ENCODE measurements at places on chromosomes 6 and 20.
A peak's percentile ranks its signal among the peaks of the same experiment; 100 is the strongest.

DNA sequence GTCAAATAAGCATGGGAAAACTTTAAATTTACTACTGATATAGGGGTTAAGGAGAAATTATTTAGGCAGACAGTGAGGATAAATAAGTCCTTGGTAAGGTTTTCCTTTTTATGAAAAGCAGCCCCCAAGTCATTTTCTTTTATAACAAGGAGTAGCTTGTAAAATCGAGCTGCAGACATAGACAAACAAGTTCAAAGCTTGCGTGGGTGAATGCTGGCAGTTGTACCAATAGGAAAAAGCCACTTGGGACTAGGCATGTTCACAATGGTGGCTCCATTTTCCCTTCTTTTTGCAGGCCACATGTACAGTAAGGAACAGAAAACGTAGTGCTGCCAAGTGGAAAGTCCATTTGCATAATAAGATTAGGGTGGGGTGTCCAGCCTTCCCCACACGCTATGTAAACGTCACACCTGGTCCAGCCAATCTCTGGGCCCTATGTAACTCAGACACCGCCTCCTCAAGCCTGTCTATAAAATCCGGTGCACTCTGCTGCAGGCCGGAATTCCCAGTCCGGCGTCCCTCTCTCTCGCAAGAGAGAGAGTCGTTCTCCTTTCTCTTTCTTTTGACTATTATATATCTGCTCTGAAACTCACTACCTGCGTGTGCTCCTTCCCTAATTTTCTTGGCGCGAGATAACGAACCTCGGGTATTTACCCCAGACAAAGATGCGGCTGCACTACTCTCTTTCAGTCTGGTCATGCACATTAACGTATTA, 217.1 kb upstream of the MAN1A1 start:
- no peaks in the 10 kb centered on the region for H3K36me3 ChIP-seq
- H3K27ac ChIP-seq: no peak overlapping the region
- no peak overlapping the region for H3K4me3 ChIP-seq
- H3K4me1 ChIP-seq: no peaks in the 10 kb centered on the region

- DNase-seq: peak; percentile 41
- H3K4me1 ChIP-seq: no peaks in the 10 kb centered on the region
- H3K27me3 ChIP-seq: no peaks in the 10 kb centered on the region
- no peak overlapping the region for H3K4me3 ChIP-seq
Measured at GRCh38 chr6:166465003-166465399, 82.3 kb upstream of the MPC1 start.

DNA sequence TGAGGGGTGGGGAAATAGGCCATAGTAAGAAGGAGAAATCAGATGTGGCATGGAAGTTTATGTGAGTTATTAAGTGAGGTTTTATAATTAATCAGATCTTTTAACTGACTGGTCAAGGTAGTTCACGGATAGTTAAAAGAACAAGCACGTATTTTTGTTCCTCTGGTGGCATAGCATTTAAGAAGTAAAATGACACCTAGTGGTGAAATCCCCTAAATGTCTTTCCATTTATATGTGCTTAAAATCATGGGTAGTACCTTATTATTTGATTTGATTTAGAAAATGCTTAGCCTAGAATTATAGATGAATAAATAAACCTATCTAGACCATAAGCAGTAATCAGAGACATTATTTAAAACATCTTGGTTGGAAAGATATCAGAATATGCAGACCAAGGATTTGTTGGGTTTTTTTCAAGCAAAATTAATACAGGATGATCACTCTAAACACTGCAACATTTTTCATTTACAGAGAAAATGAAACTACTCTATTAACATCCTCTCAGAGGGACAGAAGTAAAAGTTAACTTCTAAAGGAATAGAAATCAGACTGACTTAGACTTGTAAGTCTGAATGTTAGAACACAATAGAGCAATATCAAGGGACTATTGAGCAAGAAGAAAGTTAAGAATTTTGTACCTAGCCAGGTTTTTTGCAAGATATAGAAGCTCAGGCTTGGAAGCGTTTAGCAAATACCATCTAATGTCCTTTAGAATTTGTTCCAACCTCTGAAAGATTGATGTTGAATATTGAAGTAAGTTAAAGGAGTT, 81.1 kb downstream of the STXBP5 start:
- no peak overlapping the region for H3K4me3 ChIP-seq
- no peak for DNase-seq
- no peaks in the 10 kb centered on the region for H3K27me3 ChIP-seq
- no peaks in the 10 kb centered on the region for H3K36me3 ChIP-seq
- no peaks in the 10 kb centered on the region for H3K4me1 ChIP-seq

- no peaks in the 10 kb centered on the region for H3K4me1 ChIP-seq
- no peak overlapping the region for H3K27ac ChIP-seq
- H3K36me3 ChIP-seq: no peaks in the 10 kb centered on the region
- H3K4me3 ChIP-seq: no peak overlapping the region
- H3K27me3 ChIP-seq: no peaks in the 10 kb centered on the region
- DNase-seq: no peak
Measured at GRCh38 chr6:143248359-143248758, 187.7 kb downstream of the AIG1 start.

GRCh38 chr6:51166914-51167313, 348.2 kb downstream of the TFAP2B start:
- no peak for DNase-seq
- H3K4me3 ChIP-seq: no peak overlapping the region
- H3K4me1 ChIP-seq: no peaks in the 10 kb centered on the region
- H3K27me3 ChIP-seq: no peaks in the 10 kb centered on the region
- no peak overlapping the region for H3K27ac ChIP-seq

DNA sequence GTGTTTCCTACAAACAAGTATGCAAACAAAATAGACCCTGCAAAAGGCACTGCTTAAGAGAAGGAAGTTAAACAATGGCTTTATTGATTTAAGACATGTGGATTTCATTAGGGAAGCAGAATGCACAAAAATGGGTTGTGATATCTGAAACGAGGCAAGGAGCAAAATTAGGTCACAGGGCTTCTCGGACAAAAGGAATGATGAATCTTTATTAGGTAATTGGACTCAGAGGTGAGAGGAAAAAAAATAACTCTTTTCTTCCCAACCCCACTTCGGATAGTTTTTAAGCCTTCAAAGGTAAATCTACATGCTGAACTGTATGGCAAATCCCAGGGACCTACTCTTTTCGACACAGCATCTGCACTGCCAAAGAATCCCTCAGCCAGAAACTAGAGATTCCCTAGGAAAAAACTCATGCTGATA, 183.0 kb upstream of the TAB2 start:
- no peaks in the 10 kb centered on the region for H3K36me3 ChIP-seq
- H3K4me3 ChIP-seq: no peak overlapping the region
- no peaks in the 10 kb centered on the region for H3K27me3 ChIP-seq
- no peak overlapping the region for H3K27ac ChIP-seq

- no peaks in the 10 kb centered on the region for H3K27me3 ChIP-seq
- no peak overlapping the region for H3K27ac ChIP-seq
- H3K4me3 ChIP-seq: no peak overlapping the region
- no peaks in the 10 kb centered on the region for H3K4me1 ChIP-seq
- no peak for DNase-seq
Measured at GRCh38 chr6:151652325-151652724, 155.2 kb upstream of the ESR1 start.

All from ascending aorta (tissue), 2 donors.